Hindlimb muscle (tissue), 1 donor: ENCODE measurements at places on chromosomes 12 and 14.

- DNase-seq = no peak
These were observed 1.2 kb downstream of the METTL1 start for GRCh38 chr12:57770734-57771133.

GRCh38 chr12:24705741-24706358 is 243.1 kb downstream of the BCAT1 start:
- DNase-seq = peak; percentile 23

GRCh38 chr12:56840922-56841321 is 77.8 kb downstream of the HSD17B6 start:
- DNase-seq = no peak

- DNase-seq = no peak
These were observed 1.4 kb downstream of the HECTD4 start for GRCh38 chr12:112380663-112381405.
